Activated gamma-delta T cell treated with anti-CD3 and anti-CD28 coated beads, Interleukin-2, amount 50 U/mL, for 16 hours (primary cell): ENCODE measurements at places on chromosomes 7 and 10.

DNA sequence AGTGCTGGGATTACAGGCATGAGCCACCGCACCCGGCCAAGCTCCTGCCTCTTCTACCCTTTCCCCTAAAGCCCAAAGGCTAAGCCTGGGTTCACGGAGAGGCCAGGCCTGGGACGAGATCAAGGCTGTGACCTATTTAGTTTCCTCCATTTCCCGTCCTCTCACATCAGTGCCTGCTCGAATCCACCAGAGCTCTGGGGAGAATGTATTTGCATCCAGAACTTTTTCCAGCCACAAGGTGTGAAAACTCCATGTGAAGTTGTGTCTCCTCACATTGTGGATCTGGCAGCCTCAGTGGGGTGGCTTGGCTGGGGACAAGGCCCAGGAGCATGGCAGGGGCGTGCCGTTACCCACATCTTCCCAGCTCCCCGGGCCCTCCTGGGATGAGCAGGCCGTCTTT, 38.0 kb downstream of the SMKR1 start:
- no peak for DNase-seq

GRCh38 chr10:78780551-78780961, 288.2 kb upstream of the ZMIZ1 start:
- DNase-seq: no peak

DNA sequence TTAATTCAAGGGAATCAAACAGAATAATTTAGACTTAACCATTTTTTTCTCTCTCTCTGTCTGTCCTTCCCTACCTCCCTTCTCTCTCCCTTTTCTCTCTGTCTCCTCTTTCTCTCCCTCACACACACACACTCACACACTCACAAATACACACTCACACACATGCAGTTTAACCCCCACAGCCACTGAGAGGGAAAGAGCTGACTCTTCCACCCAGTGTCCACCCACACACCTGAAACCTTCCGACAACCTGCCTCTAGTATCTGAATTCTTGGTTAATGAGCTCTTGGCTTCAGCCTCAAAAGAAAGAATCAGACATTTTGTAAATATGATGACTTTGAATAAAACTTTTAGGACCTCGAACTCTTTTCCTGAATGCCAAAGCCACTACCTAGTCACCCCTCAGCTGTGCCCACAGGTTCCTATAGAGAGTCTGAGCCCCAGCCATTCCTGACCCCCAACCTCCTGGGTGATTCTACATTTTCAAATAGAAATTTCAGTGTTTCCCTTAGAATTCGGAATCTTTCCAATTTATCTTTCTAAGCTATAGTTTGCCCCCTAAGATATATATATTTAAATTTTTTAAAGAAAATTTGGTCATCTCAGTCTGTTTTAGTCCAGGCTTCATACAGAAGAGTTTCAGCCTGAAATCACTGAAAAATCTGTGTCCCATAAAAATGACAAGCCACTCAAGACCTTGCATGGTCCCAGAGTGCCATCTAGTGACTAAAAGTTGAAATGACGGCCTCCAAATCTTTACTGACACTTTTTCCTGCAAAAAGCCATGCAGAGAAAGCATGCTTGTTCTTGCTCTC, 202.8 kb downstream of the IPMK start:
- no peak for DNase-seq

DNA sequence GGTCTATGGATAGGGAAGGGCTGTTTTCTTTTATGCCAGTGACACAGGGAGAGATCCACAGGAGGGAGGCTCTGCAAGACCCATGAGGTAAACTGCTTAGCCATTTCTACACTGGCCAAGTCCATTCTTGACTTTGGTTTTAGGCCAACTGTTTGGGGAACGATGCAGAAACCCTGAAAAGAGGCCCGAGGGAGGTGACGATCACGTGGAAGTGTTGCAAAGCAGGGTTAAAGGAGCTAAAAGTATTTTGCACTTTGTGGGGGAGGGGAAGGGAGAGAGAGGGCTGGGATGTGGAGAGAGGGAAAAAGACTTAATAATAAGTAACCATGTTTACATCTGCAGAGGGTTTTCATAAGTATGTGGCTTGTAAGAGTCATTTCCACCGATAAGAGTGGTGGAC, 239.7 kb downstream of the EMX2 start:
- no peak for DNase-seq

GRCh38 chr10:14761372-14761771, 13.3 kb downstream of the FAM107B start:
- DNase-seq: no peak

GRCh38 chr10:44959247-44960087, at the start of gene RASSF4:
RASSF4 (plus strand) TSS chr10:44959802; CDS start chr10:44970203, 10,401 bp downstream.
- peak; percentile 87 for DNase-seq

GRCh38 chr7:56447864-56448693, 331.9 kb upstream of the NUPR2 start:
- DNase-seq: no peak

DNA sequence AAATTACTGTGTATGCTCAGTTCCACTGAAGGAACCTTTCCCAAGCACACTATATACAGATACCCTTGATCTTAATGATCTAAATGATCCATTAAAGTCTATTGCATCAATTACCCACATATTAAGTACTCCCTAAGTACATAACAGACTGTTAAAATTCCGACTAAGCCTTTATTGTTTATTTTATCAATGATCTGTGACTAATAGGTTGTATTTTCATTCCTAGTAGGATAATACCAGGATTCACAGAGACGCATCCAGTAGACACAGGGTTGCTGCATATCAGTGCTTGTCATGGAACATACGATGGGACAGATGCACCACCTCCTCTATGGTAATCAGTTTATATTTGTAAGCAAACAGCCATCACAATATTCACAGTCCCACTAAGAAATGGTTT, 159.6 kb upstream of the SLC26A5 start:
- no peak for DNase-seq

DNA sequence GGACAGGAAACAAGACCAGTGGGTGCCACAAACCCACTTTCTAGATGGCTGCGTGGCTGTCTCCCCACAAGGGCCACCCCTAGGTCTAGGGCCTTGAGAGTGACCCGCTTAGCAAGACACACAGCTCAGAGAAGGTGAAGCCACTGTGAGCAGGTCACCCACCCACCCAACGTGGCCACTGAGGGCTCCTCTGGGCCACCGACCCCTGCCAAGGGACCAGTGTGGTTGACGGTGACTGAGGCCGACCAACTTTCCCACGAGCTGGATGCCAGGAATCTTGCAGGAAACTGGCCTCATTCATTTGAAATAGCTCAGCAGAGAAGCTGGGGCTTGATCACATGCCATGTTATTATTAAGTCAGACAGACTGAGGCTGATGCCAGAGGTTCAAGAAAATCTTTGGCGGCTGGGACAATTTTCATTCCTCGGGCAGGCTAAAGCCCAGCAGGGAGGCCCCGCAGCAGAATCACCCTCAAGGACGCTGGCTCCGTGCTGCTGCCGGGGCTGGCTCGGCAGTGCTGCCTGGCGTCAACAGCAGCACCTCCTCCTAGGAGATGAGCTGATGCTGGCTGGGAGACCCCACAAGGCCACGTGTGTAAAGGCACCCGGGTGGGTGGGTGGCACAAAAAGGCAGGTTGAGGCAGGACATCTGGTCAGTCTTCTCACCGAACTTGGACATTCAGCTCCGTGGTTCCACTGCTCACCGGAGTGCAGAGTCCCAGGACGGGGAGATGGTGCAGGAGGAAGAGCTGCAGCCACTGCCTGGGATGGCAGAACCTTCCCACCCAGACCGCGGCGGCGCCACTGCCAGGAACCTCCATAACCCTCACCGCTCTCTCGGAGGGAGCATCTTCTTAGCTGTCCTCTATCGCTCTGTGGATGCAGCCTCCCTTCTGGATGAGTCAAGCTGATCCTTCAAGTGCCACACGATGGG, 57.8 kb downstream of the ZRANB1 start:
- DNase-seq: no peak

- no peak for DNase-seq
Observed at GRCh38 chr7:92002720-92003119, 62.1 kb downstream of the AKAP9 start.

DNA sequence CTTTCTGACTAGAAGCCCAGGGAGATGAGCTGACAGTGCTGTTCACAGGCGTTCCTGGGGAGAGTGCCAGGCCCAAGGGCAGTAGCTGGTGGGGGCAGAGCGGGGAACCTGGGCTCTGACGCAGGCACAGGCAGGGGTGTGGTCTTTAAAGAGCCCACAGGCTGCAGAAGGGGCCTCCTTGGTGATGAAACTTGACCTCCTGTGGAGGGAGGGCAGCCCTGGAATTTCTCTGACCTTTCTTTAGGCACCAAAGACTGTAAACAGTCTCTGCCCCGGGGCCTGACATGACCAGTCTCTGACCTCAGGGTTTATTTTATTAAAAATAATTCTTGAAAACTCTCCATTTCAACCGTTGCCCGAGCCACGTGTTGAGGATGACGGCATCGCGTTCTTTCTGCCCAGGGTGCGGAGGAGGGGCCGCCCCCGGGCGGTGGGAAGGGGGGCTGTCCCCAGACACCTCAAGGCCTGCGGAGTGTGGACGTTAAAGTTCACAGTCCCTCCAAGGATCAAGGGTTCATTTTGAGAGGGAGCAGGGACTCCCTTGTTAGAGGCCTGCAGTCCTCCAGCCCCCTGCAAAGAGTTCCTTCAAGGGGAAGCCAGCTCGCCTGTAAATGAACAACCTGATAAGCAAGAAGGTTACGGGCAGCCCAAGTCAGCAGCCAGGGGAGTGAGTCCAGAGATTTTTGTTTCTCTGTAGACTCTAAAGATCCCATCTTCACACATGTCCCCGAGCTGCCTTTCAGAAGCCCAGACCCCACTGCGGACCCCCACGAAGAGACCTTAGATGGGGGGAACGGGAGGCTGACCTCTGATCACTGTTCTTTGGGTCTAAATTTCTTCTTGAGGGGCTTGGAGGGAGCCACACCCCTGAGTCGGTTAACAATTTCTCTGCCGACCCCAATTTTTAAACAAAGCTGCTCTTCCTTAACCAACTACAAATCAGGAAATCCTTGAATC, 128.9 kb downstream of the VIPR2 start:
- DNase-seq: no peak

DNA sequence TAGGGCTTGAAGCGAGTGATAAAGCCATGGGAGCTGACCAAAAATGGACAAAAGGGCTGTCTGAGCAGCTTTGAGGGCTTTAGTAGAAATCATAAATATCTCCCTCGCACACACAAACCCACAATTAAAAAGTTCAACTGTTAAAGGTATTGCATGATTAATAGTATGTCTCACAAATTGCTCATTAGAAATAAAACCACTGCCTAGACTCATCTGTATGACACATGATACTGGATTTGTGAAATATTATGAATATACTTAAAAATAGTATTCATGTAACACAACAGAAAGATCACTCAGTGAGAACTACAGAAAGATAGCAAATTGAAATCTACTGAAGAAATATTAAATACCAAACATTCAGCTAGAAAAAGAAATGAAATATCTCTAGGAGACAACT, 11.9 kb upstream of the PTPN12 start:
- DNase-seq: no peak

GRCh38 chr10:4623757-4624420, 202.1 kb upstream of the AKR1E2 start:
- DNase-seq: no peak

DNA sequence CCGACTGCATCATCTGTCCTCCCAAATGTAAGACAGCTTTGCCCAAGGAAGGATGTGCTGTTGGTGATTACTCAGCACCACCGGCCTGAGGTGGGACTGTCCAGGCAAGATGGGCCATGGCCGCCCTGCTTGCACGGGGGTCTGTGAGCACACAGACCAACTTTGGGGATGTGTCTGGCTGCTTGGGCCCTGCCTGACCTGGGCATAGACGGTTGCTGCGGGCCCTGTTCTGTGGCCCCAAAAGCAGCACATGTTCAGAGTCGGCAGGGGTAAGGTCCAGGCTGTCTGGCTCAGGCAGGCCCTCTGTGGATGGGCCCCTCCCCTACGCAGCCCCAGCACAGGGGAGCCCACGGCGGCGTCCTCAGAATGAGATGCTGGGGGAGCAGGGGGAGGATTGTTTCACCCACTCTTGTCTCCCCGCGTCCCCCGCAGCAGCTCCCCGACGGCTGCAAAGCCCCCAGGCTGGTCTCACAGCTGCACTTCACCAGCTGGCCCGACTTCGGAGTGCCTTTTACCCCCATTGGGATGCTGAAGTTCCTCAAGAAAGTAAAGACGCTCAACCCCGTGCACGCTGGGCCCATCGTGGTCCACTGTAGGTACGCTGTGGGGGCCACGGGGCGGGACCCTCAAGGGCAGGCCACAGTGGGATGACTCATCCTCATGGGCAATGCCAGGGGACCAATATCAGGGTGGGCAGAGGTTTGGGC, 58.4 kb downstream of the MKI67 start:
- DNase-seq: no peak

GRCh38 chr10:89395141-89395540, 2.7 kb downstream of the IFIT1 start:
- DNase-seq: no peak

DNA sequence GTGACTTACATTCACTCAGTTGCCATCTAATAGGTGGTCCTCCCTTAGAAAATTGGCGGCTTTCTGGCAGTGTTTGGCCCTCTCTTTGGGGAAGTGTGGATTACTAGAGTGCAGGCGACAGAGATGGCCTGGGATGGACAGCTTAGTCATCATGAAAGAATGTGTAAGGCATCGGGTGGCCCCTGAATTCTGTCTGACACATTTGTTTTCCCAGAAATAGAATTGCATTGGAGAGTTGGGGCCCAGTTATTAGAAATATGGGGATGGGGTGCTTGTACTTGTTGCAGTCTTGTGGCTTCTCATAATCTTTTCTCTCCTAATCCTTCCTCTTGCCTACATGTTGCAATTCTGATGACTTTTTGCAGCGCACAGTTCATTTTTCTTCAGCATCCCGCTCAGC, 13.8 kb downstream of the TCF7L2 start:
- DNase-seq: no peak

DNA sequence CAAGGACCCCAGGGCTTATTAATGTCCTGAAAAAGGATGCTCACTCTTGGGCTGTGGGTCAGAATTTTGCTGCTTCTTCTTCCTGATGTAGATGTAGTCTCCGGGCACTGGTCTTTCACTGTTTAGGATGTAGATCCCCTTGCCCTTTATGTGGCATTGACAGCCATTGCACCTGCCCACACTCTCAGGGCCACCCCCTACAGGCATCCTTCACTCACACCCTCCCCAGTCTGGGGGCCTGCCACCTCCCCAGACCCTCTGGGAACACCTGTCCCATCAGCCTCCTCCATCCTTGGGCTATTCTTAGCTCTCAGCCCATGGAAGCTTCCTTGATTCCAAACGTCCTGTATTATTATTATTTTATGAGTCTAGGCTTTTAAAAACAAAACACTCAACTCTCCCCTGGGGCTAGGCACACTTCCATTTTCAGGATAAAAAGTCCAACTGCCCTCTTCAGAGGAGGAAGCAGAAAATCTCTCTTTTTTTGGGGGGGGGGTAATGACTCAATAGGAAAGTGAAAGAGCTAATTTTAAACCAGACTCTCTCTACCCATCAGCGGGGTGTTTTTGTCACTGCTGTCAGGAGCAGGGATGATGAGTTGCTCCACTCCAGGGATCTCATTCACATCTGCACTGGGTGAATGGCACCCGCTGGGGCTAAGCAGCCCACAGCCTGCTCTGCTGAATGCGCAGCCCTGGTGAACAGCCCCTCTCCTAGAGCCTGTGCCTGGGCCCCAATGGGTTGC, 11.5 kb upstream of the KLRG2 start:
- DNase-seq: no peak
